ENCODE measurements at places on chromosomes 2 and 18.

DNA sequence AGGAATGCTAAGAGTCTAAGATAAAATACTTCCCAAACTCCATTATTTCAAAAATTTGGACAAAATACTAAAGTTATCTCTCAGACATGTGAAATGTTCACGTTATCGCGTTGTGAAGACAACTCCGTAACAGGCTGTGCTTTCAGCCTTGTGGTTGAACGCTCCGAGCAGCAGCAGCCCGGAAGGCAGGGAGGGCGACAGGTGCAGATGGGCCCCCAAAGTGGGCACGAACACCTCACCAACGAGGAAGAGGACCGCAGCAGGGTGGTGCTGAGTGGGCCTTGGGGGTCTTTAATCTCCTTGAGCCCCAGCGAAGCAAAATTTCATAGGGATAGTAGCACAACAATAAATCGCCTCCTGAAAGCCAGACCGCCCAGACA lies 1.0 kb upstream of the FAM110C start:
- no peak for DNase-seq

GRCh38 chr2:100292022-100292580 lies 30.2 kb downstream of the LONRF2 start:
- DNase-seq: no peak

DNA sequence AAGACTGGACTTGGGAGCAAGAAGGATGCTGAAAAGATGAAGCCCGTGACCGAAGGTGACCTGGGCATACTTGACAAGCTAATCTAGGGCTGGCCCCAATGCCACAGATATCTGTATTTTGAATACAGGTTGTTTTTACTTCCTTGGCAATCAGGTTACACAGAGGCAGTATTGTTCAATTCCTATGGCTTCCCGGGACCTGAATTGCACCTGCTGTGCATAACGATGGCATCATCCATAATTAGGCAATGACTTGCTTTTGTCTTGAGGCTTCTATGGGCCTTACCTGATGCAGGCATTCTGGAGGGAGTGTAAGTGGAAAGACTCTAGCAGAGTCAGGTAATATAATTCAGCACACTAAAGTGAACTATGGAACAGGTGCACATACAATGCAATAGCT lies 60.6 kb upstream of the CUL3 start:
- peak; percentile 33 for DNase-seq

- no peak for DNase-seq
Measured at GRCh38 chr2:228535396-228535795, 353.9 kb upstream of the SPHKAP start.

- no peak for DNase-seq
Measured at GRCh38 chr2:160351956-160352355, 141.7 kb downstream of the RBMS1 start.

- no peak for DNase-seq
Measured at GRCh38 chr2:239433777-239434403, 33.1 kb upstream of the HDAC4 start.

DNA sequence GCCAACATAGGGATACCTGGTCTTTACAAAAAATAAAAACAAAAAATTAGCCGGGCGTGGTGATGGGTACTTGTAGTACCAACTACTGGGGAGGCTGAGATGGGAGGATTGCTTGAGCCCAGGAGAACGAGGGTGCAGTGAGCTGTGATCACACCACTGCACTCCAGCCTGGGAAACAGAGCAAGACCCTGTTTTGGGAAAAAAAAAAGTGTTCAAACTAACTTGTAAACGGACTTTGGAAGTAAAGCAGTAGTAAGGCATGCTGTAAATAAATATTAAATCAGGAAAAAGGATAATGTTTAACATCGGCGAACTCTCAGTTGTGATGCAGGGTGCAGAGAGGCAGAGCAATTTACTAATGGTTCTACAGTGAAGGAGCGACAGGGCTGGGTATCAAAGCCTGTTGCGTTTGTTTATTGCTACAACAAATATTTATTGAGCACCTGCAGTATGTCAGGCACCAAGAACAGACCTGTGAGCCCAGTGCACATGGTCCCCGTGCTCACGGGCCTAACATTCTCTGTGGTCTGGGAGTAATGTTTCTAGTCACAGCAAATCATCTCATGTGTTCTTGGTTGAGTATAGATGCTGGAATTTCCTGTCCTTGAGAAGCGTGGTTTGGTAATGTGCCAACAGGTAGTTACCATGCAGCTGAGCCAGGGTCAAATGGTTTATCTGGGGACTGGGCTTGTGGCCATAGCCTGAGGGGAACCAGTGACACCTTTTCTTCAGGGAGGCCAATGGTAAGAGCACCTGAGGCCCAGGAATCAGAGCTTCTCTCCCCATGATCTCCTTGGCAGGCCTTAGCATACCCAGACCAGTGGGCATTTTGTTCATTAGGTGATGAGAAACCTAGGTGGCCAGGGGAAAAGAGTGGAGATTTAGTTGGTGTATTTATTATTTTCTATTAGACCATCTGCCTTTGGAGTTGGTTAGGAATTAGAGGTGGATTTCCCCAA lies 27.9 kb upstream of the GREB1 start:
- no peak for DNase-seq

DNA sequence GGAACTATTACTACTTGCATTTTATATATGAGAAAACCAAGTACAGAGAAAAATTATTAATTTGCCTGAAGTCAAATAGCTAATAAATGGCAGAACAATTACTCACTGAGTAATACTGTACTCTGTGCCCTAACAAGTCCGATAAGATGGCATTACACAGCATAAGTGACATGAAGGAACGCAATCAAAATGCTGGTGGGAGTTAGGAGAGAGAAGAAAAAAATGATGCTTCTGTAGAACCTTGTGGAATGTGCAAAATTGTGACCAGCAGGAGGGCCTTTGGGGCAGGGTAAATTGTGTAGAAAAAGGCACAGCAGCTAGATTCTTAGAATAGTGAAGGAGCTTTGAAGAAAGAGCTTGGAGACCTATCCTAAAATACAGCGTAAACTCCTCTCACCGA lies 32.9 kb downstream of the EPHA4 start:
- no peak for DNase-seq

GRCh38 chr2:168272225-168272624 lies 24.8 kb upstream of the STK39 start:
- DNase-seq: no peak

GRCh38 chr2:6952101-6952500 lies 34.9 kb downstream of the RNF144A start:
- no peak for DNase-seq

- DNase-seq: no peak
Measured at GRCh38 chr2:186683341-186683740, 10.5 kb upstream of the FAM171B start.

GRCh38 chr2:176147800-176148496 lies 3.4 kb upstream of the HOXD4 start:
- no peak for DNase-seq

DNA sequence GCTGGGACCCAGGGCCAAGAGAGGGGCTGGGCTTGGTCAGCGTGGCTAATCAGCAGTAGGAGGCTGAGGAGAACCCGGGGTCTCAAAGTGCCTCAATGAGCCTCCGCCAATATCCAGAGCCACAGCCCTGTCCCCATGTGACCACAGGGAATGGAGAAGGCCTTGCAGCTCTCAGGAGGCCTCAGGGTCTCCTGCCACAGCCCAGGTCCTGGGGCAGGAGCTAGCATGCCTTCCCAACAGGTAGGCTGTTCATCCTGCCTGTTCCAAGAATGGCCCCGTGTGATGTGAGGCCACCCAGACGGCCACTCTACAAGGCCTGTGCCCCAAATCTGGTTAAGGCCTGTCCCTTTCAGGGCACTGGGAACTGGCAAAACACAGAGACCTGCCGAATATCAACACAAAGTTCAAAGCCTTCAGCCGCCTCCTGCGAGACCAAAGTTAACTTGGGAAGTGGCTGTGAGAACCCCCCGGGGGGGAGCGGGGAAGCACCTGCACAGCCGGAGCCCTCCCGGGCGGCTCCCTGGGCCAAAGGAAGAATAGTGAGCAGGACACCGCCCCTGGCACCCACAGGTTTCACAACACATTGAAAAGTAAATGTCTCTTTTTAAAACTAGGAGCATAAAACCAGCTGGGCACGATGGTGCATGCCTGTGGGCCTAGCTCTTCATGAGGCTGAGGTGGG lies 4.5 kb upstream of the LIMS2 start:
- DNase-seq: no peak

DNA sequence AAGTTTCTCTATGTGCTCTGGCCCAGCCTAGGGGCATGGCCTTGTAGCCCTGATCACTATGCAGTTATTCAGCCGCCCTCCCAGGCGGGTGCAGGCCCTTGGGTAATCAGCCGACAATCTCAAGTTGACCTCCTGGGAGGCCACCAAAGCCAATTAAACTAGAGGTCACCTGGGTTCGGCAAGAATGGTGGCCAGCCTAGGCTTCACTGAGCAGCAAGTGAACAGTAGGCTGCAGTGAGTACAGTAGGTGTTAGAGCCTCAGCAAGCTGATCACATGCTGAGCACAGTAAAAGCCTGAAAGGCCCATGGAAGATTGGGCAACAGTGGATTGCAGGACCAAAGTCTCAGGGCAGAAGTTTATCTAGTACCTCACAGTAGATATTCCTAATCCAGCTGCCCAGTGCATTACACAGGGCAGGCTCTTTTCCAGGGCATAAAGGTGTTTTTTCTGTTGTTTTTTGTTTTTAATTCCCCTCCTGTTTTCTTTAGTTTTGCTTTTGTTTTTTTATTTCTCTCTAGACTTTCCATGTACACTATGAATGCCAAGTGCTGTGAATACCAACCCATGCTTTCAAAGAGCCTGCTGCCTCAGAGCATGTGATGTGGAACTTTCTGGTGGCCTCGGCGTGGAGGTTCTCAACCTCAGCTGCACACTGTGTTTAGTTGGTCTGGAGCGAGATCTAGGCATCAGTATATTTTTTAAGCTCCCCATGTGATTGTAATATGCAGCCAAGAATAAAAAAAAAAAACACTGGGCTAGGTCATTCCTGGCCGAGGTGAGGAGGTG lies 55.9 kb upstream of the ATL2 start:
- no peak for DNase-seq

- no peak for DNase-seq
Measured at GRCh38 chr2:234472155-234472554, 24.7 kb downstream of the ARL4C start.

DNA sequence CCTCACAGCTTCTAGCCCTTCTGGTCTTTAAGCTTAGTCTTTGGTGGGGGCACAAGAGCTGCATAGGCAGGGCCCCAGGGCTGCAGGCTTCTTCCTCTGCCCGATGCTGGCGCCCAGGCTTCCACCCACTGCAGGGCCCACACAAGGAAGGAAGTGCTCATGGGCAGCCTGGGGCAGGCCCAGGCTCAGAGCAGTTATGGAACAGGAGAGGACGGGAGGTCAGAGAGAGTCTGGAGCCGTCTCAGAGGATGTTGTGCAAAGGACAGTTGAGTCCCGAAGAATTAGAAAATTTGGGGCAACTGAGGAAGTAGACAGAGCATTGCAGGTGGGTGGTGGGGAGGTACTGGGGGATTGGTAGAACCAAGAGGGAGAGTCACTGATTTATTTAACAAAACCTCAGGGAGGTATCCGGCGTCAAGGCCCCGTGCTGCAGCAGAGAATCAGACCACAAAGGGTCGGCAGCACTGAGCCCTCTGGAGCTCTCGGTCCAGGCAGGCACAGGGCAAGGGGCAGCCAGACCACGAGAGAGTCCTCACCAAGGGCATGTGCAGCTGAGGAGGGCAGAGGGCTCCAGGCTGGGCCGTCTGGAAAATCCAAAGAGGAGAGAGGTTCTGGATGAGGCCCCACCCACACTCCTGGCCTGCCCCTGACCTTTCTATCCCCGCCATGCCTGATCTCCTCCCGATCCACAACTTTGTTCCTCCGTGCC lies 110.8 kb upstream of the GLI2 start:
- DNase-seq: no peak

DNA sequence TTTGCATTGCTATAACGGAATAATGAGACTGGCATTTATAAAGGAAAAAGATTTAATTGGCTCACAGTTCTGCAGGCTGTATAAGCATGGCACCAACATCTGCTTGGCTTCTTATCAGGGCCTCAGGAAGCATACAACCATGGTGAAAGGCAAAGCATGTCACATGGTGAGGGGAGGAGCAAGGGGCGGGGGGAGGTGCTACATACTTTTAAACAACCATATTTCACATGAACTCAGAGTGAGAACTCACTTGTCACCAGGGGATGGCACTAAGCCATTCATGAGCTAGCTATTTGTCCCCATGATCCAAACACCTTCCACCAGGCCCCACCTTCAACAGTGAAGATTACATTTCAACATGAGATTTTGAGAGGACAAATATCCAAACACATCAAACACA lies 188.7 kb downstream of the MBD5 start:
- no peak for DNase-seq

DNA sequence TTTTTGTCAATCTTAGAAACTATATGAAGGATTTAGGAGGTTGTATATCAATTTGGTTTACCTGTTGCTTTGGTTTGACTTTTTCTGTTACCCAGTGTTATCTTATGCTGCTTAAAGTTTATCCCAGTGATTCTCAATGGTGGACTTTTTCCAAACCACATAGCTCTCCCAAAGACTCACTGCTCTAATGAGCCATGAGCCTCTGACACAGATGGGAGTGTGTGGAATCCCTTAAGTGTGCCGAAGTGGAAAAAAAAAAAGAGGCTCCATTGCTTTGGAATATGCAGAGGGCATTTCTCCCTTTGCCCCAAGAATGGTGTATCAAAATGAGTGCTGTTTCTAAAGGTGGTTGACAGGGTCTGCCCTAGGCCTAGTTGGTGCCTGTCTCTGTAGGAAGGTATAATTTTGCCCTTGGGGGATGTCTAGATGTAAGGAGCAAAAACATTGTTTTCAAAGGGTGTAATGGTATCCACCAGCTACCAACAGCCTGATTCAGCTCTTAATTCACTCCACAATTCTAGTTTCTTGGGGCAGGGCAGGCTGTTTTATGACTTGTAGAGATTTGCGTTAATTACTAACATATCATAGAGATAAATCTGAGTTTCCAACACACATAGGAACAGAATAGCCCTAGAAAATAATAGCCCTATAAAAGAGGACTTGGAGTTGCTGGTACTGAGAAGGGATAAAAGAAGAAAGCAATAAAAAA lies 64.3 kb upstream of the CYP26B1 start:
- DNase-seq: no peak

GRCh38 chr18:12086249-12086648 lies 7.4 kb upstream of the ANKRD62 start:
- DNase-seq: peak; percentile 5

DNA sequence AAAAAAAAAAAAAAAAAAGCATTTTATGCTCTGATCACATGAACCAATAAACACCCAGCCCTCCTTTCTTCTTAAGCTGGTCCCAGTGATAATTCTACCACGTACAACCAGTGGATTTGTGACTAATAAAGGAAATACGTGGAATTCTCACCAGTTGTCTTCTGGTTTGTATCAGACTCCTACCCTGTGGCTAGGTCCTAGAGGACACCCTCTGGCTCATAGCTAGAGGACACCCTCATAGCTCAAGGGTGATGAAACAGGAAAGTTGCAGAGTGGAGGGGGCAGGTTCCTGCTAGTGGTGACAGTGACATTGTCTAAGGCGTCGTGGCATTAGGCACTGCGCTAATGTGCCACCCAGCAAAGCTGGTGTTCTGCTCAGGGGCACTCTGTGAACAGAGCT lies 167.8 kb downstream of the BCL11A start:
- DNase-seq: no peak

GRCh38 chr2:177296040-177296439 lies 31.5 kb upstream of the NFE2L2 start:
- DNase-seq: no peak

- DNase-seq: no peak
Measured at GRCh38 chr2:8575834-8576423, 105.9 kb upstream of the ID2 start.

All from NCI-H2107 (cell line).